Forelimb muscle (tissue), 1 donor: ENCODE measurements at places on chromosomes 2 and 18. TPM values are rescaled to one million over a fixed set of nuclear protein-coding genes. Genes with fewer than 3 reads are reported as not detected.

DNA sequence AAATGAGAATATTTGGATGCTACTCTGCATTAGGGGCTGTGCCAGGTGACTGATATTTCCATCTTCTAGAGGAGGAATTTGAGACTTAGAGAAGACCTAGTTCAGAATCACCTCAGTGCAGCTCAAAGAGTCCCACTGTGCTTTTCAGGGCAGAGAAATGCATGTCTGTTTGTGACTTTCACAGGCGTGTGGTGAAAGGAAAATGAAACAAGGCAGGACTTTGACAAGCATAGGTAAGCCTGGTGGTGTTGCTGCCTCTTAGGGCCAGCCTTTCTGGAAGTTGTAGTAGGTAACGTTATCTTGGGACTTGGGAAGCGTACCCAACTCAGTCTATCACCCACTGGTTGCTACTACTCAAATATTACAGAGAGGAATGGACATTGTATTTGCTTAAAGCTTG is 2.6 kb downstream of the GPR39 start:
- no peak for DNase-seq

Gene UGT1A8
- not detected for polyA plus RNA-seq

Gene NT5C1B
- 0.25 TPM for polyA plus RNA-seq

- DNase-seq, result no peak
Observed at GRCh38 chr2:84805250-84805958, 75.5 kb downstream of the TRABD2A start.

DNA sequence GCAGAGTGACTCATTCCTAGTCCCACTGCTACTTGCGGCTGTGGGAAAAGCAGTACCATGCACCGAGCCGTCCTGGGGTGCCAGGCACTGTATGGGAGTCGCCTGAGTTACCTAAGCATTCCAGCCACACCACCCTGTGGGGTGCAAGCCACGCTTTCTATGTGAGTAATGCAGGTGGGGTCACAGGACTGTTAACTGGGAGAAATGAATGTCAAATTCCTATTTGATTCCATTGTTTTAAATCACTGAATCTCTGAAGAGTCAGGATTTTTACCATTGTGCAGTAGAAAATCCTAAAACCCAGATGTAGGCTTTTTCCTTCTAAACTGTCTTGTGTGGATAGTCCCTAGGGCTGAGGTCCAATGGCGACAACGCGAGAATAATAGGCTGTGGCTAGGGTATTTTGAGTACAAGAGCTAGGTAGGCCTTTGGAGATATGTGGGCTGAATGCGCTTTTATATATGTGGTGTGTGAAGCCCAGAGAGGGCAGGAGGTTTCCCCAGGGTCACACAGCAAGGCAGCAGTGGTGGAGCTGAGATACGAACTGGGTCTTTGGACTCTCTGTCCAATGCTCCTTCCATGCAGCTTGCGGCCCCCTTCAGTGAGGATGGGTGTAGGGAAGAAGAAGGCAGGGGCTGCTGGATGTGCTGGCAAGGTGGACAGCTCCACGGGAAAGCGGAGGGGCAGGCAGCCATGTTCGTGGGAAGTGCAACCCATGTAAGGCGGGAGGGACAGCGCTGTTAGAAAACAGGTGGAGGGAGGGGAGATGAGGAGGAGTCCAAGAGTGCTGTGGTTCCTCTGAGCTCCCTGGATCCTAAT is 83.2 kb downstream of the DDX1 start:
- no peak for DNase-seq
